ENCODE measurements at places on chromosomes 12 and 14.

DNA sequence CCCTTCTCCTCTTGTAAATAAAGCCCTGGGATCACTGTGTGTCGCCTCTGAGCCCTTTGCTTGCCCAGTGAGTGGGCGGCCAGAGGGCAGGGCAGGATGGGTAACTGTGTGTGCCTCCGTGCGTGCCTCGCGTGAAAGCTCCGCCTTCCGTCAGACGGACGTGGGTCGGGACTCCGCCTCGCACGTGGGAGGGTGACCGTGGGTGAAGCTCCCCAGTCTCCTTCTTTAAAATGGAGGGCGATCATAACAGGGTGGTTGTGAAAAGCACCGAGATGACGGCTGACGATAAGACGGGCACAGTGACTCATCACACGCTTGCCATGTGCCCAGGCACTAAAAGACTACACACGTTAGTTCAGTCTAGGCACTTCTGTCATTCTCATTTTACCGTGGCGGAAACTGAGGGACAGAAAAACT is 9.2 kb downstream of the PHB2 start:
- DNase-seq: no peak

- DNase-seq: no peak
These were observed 64.8 kb upstream of the BEGAIN start for GRCh38 chr14:100651999-100652508.

GRCh38 chr12:106051853-106052531 is 86.8 kb downstream of the NUAK1 start:
- DNase-seq: no peak

- DNase-seq: no peak
These were observed 4.6 kb downstream of the SALL2 start for GRCh38 chr14:21521501-21521900.

GRCh38 chr12:97306147-97306546 is 156.5 kb upstream of the RMST start:
- no peak for DNase-seq

- DNase-seq: no peak
These were observed 5.0 kb downstream of the RERG start for GRCh38 chr12:15216036-15216889.

GRCh38 chr12:12987421-12987820 is 12.6 kb downstream of the HEBP1 start:
- no peak for DNase-seq

DNA sequence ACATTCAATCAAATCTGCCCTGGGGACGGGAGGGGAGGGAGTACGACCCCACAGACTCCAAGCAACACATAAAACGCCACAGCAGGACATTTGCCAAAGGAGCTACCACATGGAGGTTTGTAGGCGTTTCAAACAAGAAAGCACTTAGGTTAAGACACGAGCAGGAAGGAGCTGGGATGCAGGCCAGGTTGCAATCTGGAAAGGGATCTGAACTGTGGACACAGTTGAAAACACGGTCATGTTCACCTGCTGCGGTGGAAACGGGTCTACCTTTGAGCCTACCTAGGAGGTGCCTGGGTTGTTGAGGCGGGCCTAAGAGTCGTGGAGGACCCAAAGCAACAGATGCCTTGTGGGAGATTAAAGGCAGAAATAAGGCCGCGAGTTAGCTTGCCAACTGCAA is 18.4 kb downstream of the PRKAB1 start:
- DNase-seq: no peak

DNA sequence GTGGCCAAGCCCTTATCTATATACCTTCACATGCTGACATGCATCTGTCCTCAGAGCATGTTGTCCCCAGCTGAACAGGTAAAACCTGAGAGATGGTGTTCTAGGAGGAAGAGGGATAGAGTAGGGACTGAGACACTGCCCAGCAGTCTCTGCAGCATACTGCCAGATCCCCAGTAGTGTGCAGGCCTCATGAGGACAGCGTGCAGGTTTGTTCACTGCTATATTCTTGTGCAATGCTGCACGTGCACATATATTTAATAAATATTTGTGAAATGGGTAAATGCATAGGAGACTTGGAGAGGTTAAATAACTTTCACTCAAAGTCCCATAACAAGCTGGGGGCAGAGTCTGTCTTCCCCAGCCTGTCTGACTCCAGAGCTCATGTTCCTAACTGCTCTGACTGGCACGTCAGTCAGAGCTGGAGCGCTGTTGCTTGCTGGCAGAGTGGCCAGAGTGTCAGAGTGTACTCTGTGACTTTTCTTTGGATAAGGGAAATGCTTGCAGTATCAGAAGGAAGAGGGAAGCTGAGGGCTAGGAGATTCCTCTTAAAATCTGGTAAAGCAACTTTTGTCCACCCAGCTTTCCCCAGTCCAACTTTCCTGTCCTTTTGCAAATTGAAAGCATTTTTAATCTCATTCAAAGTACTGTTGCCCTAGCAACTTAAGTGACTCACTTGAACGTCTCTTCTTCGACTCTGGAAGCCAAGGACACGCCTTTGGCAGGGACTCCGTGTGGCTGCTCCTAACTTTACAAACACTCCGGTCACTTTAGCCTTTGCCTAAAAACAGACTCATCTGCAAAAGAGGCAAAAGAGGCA is 14.9 kb upstream of the POLR3B start:
- no peak for DNase-seq
